Hematopoietic multipotent progenitor cell treated with erythropoietin and hydrocortisone succinate and interleukin-3 and kit ligand, for 4 days (in vitro differentiated cells): ENCODE measurements at places on chromosomes 13 and 19.

GRCh38 chr19:22619371-22619770, 14.8 kb upstream of the ZNF492 start:
- no peak for DNase-seq

DNA sequence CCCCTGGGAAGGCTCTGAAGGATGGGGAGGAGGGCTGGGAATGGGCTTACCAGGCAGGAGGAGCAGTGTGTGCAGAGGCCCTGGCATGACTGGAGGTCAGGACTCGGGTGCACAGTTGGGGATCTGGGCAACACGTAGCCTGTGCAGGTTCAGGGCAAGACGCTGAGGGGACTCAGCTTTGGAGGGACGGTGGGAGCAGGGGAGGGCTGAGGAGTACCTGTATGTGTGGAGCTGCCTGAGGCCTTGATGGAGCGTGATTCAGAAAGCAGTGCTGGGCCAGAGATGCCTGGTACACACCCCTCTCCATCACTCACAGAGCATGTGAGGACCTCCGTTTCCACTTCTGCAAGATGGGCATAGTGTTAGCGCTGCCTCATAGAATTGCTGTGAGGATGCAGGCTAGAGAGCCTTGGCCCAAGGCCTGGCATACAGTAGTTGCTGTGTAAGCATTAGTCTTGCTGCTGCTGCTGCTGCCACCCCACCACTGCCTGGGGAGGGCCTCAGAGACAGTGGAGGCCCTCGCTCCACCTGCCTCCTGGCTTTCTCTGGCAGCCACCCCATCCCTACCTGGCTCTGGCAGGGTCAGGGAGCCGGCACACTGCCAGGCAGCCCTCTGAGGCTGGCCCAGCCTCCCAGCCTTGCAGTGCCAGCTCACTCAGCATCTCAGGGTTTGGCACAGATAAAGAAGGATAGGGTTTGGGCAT, 2.4 kb downstream of the PAK4 start:
- DNase-seq = no peak

DNA sequence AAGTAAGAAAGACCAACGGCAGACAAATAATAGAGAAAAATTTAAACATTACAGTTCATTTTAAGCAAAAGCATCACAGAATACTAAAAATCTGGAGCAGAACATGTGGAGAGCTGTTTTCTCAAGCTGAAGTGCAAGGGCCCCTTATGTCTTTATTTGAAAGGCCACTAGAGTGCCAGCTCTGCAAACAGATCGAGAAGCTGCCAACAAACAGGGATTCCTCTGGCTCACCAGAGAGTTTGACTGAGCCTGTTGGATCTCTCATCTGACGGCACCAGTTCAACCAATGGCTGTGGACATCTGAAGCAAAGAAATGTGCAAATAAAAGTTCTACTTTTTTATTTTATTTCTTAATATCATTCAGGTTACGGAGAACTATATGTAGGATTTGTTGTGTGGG, 119.7 kb downstream of the COL4A2 start:
- DNase-seq = no peak

DNA sequence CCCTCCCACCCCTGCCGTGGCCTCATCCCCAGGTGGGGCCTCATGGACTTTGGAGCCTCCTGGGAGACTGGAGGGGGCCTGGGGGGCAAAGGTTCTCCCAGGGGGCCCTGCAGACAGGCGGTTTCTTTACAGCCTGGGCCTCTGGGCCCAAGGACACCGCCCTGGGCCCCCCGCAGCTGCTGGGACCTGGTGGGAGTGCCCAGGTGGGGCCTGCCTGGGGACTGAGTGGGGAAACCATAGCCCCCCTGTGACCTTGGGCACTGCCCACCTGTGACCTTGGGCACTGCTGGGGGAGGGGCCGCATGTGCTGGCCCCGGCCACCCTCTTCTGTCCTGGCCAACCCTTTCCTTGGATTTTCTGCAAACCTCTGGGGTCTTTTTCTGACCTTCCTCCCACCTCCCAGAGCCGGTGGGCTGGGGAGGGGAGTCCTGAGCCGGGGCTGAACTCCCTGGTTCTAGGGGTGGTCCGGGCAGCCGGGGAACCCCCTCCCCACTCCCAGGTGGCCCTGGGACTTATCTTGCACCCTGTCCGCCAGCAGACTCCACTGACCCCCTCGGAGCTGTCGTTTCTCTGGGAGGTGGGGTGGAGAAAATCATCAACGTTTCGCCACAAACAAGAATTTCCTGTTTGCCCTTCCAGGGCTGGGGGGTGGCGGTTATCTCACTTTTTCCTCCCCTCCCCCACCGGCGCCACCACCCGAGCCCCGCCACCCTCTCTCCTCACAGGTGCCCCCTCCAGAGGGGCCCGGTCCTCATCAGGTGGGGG, 27.0 kb downstream of the ARID3A start:
- peak; percentile 58 for DNase-seq

- DNase-seq = no peak
These were observed 663 bp upstream of the GGACT start for GRCh38 chr13:100589178-100589725.

GRCh38 chr13:40682449-40683240, 16.2 kb upstream of the FOXO1 start:
- DNase-seq = peak; percentile 83

DNA sequence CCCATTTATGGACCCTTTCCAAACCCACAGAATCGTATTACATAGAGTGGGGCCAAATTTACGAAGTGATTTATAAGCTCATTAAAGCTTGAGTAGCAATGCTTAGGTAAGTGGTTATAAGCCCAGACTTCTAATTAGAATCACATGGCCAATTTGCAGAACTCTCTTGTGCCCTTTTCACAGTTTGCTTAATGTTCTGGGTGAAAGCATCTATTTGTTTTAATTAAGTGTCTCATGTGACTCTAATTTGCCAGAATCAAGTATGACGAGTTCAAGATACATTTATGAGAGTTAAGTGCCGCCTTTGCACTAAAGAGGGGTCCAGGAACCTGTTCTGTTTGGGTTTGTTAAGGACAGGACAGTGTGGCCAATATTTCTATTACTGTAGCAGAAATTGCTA, 46.0 kb upstream of the ZNF681 start:
- no peak for DNase-seq

- DNase-seq = peak; percentile 95
These were observed 17.7 kb upstream of the SPACA4 start for GRCh38 chr19:48588670-48589401.

DNA sequence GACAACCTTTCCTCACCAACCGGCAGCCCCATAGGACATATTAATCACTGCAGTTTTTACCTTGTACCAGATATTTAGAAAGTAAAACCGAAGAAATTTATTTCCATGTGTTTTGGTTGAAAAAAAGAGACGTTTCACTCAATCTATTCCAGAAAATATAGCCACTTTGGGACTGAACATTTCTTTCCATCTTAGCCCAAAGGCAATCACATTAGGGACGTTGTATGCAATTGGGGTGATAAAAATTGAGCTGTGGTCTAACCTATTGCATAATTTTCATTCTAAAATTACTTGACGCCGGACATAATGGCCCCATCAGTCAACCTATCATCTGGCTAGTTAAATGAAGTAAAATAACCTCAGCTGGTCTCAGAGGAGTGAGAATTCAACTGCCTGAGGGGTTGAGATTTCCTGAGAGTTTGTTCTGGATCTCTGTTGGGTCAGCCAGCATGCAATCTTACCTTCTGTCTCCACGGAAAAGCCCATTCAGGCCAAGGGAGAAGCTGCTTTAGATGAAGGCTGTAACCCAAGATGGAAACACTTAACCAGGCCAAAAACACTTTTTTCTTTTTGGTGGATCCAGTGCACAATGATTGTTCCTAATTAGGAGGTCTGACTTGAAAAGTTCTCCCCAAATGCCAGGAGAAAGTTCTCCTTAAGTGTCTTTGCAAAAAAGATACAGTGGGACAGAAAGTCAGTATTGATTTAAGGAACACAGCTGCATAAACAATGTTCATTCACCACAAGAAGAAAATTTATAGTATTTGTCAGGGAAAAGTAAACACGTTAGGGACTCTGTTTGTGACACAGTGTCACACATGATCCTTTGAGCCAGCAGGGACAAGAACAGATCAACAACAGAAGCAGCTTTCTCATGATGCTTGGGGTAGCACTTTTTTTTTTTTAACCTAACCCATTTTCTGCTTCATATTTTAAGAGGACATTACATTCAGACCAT, 34.1 kb downstream of the DLEU7 start:
- no peak for DNase-seq

DNA sequence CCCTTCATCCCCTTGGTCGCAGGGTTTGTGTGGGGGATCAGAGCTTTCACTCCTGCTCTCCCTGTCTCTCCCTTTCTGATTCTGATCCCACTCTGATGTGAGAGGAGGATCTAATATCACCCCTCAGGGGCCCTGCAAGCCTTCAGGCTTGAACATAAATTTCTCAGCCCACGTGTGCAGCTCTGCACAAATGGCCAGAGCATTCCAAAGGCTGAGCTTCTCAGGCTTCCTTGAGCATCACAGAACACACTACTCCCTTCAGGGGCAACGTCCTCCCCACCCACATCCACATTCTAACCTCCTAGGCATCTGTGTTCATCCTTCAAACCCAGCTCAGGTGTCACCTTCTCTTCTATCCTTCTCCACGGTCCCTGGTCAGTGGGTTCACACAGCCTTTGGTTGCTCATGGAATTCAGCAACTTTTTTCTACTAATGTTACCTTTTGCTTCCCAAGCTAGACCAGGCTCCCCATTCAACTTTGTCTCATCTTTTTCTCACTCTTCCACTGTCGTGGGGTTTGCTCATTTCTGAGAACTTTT, 24.4 kb upstream of the DOCK9 start:
- no peak for DNase-seq

GRCh38 chr13:101453784-101454201, 1.3 kb downstream of the ITGBL1 start:
- DNase-seq = no peak

DNA sequence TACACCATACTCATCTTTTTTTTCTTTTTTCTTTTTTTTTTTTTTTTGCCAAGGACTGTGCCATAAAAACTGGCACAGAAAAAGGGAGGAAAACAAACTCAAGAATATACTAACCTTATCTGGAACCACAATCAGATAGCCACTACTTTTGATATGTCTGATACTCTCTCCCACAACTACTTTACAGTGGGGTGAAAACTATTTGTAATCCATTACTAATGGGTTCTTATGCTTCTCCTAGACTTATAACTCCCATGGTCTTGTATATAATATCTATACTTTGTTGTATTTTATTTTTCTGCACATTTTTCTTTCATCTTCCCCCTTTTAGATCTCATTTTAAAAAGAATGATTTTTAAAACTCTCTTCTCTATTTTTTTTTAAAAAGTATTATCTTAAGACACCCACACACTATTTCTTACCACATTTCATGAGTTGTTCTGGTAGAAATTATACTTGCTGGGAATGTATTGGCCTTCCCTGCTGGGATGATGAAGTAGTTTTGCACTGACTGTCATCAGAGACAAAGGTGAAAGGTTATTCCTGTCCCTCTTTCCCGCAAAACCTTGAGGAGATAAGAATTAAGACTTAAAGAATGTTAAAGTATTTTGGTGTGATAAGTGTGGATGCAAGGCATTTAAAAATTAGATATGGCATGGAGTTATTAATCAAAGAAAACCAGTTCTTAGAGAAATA, 146.7 kb upstream of the KLF12 start:
- no peak for DNase-seq

DNA sequence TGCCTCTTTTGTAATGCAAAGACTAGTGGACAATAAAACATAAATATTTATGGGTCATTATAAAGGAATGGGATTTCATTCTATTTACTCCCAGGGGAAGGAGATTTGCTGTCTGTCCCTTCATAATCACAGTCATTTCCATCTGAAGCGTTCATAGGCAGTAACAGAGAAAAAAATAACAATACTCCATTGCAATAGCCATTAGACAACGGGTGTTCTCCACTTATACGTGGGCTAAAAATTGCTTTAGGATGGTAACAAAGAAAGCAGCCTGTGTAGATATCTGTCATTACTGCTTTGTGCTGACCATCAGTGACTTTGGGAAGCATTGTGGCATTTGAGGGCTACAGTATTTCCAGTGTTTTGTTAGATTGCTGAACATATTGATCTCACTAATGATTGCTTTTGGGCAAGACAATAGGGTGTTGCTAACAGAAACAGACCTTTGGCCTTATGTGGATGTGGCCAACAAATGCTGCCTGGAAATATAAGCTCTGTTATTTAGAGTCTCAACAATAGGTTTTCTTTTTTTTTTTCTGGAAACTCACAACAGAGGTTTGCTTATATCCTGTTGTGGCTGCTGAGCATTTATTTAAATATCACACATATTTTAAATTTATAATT, 355.2 kb downstream of the MTUS2 start:
- no peak for DNase-seq

DNA sequence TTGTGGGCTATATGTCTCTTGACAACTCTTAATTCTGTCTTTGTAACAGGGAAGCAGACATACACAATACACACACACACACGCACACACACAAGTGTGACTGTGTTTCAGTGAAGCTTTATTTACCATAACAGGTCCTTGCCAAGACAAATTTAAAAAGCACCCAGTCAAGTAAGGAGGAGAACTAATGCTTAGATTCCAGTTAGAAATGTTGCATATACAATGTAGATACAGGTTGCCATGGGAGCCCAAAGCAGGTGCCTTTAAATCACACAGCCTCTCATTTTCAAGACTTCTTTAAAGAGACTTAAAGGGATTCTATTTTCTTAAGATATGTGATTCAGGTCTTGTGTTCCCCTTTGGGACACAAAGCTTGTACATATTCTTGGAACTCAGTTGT, 1551.9 kb downstream of the EFNB2 start:
- no peak for DNase-seq

DNA sequence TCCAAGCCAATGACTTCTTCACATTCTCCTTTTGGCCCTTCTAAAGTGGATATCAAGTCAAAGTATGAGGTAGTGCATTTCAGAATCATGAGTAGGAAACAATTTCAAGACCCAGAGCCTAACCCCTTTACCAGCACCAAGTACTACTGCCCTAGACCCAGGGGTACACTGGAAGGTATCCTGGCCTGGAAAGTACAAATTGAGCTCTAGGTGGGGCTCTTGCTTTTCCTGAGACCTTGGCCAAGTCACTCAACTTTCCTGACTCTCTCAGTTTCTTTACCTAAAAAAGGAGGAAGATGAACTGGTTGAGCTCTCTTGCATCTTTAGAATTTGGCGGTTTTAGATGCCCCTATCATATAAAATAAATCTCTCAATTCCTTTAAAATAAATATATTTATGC, 204.7 kb downstream of the FGF14 start:
- DNase-seq = peak; percentile 18

GRCh38 chr13:104382951-104383350, 1316.7 kb upstream of the SLC10A2 start:
- DNase-seq = no peak

GRCh38 chr13:60148918-60149317, 14.8 kb downstream of the DIAPH3 start:
- DNase-seq = no peak

DNA sequence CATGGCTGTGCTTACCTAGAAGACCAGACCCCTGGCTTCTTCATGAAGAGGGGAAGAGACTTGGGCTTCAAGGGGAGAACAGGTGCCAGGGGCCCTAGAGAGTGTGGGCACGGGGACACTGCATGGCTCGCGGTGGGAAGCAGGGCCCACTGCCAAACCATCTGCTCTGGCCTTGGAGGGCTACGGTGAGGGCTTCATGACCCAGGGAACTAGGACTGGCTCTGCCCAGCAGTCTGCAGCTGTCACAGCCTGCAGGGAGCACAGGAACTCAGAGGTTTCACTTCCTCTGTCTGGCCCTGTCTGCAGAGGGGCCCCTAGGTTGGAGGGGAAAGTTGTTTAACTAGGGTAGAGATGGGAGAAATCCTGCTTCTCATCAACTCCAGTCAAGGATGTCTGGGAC, 4.3 kb downstream of the ERCC1 start:
- DNase-seq = peak; percentile 62

GRCh38 chr19:32692727-32693061, 1.1 kb downstream of the NUDT19 start:
- peak; percentile 49 for DNase-seq

- no peak for DNase-seq
These were observed 40.6 kb upstream of the EEF1AKMT1 start for GRCh38 chr13:20814224-20814910.
